ENCODE measurements at places on chromosomes 4 and X.

- no peak for DNase-seq
Measured at GRCh38 chr4:1297023-1297395, 7.3 kb downstream of the MAEA start.

- no peak for DNase-seq
Measured at GRCh38 chr4:168516841-168517240, 20.0 kb downstream of the PALLD start.

GRCh38 chr4:87559090-87559837 is 30.1 kb upstream of the SPARCL1 start:
- peak; percentile 4 for DNase-seq

DNA sequence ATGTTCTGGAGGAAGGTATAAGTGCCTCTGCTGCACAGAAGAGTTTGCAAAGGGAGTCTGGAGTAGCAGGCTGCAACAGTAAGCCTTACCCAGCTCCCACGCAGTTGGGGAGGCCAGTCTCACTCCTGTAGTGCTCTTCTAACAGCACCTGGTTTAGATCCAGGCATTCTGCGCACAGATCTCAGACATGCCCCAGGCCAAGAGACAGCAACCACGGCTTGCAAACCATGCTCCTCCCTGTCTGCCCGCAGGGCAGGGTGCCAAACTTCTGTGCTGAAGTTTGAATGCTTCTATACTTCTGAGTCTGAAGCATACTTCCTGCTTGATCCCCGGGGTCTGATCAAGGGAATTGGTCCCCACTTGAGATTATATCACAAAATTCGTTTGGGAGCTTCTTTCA is 106.3 kb downstream of the LINC00632 start:
- DNase-seq: no peak

Data from stimulated activated CD8-positive, alpha-beta memory T cell treated with anti-CD3 and anti-CD28 coated beads, Interleukin-7, amount 100 ng/mL, for 1 hour (primary cell).